ENCODE measurements at places on chromosomes 12 and 14.

DNA sequence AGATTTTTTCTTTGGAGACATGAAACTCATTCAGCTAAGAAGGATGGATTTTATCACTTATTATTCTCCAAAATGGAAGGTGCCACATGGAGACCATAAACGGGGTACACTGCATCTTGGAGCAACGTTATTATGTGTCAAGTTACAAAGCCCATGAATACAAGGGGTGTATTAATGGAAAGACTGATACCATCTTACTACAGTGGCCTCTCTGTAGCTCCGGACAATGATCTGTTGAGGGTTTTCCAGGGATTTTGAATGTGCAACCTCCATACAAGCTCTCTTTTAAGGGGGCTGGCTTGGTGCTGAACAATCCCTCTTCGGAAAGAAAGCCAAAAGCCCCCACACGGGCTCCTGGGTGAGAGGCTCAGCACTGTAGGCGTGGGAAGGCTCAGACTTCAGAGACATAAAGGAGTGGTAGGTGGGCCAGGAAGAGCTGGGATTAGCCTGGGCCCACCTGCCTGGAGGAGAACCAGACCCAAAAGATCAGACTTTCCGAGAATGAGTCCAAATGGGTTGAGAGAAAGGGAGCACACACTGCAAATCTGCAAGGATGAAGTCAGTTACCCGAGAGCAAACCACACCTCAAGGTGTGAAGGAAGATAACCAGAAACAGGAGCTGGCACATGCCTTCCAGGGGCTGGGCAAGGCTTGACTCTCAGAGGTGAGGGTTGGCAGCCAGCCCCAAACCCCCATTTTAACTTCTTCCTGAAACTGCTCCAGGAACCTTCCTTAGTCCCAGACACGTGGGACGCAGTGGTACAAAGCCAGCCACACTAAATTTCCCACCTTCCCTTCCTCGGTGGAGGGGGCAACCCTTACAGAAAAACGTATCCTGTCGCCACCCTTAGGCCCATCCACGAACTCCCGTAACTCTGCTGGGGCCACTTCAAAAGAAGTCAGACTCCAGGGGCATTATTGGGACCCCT, 1.5 kb downstream of the VPS37B start:
- DNase-seq, result no peak

GRCh38 chr14:95270203-95270602, 49.5 kb downstream of the CLMN start:
- no peak for DNase-seq

GRCh38 chr14:73234586-73235394, 2.5 kb upstream of the PAPLN start:
- DNase-seq, result no peak

DNA sequence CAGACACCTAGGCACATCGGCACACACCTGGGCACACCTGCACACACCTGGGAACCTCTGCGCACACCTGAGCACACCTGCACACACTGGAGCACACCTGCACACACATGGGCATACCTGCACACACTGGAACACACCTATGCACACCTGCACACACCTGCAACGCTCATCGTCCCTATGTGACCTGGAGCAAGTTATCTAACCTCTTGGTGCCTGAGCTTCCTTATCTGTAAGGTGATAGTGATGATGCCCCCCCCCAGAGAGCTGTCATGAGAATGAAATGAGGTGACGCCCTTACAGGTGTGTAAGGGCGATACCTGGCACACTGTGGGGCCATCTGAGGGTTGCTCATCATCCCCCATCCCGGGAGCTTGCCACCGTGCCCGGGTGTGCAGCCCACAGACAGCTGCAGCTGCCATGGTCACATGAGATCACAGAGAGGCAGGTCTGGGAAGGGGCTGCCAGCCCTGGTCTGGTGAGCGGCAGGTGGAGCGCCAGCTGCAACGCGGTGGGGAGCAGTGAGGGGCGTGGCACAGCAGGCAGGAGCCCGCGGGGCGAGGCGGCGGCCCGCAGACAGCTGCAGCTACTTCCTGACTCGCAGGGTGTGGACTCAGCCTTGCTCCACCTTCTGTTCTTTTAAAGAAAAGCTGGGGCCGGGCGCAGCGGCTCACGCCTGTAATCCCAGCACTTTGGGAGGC, 59.9 kb upstream of the FBRSL1 start:
- DNase-seq, result peak; percentile 47

DNA sequence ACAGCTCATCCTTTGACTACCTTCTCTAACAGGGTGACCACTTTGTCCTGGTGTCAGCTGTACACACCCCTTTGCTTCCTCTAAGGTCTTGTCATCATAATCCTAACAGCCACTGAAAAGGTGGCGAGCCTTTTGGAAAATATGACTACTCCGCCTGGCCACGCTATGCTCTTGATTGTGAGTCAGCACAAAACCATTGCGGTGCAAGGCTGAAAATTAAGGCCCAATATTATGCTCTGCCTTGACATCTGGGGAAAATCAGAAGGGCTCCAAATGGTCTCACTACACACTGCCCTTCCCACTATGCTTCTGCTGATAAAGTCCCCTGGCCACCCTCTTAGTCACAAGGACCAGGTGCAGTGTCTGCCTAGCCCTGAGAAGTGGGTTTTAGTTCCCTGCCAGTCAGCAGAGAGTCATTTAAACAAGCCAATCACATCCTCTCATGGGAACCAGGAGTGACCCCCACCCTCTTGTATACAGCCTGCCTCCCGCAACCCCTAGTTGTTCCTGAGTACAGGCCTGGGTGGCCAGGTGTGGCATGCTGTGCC, 34.3 kb downstream of the FGD6 start:
- DNase-seq, result no peak

DNA sequence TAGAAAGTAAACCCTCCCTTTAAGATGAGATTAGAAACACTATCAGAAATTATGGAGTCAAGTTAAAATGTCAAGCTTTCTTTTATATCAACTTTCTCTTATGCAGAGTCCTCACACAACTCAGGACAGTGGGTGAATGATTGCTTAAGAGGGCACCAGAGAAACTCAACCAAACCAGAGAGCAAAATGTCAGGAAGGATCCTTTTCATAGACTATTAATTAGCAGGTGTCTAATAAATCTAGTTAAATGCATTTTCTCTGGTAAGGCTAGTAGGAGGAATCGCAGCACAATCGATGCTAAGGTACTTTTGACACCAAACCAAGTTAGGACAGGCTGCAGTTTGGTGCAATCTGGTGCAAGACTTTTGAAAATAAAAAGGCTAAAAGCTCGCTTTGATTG, 614.7 kb upstream of the FOXG1 start:
- DNase-seq, result no peak

DNA sequence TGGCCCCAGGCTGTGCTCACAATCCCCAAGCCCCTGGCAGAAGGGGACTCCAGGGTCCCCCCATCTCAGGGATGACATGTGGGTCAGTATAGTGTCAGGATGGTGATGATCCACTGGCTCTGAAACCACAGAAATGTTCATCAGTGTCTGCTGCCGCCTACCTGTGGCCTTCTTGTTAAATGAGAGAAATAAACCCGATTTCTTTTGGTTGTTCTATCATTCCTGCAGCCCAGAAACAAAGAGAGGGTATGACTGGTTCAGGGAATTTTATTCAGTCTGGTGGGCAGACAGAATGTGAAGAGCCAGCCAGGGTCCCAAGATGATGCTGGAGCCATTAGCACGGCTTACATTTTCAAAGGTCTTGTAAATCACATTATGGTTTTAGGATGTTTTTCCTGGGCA, 86.6 kb downstream of the CRADD start:
- no peak for DNase-seq

DNA sequence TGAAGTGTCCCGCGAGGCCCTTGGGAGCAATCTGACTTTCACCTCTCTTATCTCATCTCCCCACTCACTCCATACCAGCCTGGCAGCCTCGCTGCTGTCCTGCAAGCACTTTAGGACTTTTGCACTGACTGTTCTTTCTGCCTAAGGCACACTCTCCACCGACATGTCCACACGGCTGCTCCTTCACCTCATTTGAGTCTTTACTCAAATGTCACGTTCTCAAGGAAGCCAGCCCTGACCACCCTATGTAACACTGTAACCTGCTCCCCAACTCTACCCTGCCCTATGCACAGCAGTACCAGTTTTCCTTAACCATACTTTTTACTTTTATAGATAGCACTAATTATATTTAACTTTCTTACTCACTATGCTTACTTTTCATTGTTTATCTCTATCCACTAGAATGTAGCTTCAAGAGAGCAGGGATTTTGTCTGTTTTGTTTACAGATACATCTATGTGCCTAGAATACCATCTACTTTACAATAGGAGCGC, 32.0 kb downstream of the PRKD1 start:
- DNase-seq, result no peak

DNA sequence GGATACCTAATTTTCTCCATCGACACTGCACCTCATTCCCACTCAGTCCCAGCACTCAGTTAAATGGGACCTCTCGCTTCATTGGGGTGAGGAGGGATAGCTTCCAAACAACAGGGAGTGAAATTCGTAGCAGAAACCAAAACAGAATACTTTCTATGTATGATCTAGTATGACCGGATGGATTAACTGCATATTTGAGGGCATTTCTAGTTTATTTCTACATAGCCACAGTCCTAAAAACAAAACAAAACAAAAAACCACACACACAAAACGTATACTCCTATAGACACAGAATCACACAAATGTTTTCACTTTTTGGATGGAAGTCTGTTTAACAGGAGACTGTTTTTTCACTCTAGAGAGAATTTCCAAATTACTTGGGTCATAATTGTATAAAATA, 307.5 kb upstream of the FKBP4 start:
- no peak for DNase-seq

DNA sequence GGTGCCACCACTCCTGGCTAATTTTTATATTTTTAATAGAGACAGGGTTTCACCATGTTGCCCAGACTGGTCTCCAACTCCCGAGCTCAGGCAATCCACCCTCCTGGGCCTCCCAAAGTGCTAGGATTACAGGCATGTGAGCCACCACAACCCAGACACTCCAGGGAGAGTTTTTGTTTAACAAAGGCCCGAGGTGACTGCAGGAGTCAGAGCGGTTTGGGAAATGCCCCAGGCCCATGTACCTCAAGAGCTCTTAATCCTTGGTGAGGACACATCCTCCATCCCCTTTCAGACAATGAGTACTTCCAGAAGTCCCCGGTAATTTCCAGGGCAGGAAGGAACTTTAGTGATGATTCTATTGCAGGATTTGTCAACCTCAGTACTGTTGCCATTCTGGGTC, 176.0 kb downstream of the ESRRB start:
- no peak for DNase-seq
